HS-27A (cell line): ENCODE measurements at places on chromosomes 5 and 9.

GRCh38 chr5:95631991-95632675, 12.2 kb downstream of the GPR150 start:
- DNase-seq, result no peak

- no peak for DNase-seq
Measured at GRCh38 chr5:171906703-171907590, 99.5 kb downstream of the FBXW11 start.

- DNase-seq, result no peak
Measured at GRCh38 chr5:146877783-146878475, 628 bp downstream of the PPP2R2B start.

DNA sequence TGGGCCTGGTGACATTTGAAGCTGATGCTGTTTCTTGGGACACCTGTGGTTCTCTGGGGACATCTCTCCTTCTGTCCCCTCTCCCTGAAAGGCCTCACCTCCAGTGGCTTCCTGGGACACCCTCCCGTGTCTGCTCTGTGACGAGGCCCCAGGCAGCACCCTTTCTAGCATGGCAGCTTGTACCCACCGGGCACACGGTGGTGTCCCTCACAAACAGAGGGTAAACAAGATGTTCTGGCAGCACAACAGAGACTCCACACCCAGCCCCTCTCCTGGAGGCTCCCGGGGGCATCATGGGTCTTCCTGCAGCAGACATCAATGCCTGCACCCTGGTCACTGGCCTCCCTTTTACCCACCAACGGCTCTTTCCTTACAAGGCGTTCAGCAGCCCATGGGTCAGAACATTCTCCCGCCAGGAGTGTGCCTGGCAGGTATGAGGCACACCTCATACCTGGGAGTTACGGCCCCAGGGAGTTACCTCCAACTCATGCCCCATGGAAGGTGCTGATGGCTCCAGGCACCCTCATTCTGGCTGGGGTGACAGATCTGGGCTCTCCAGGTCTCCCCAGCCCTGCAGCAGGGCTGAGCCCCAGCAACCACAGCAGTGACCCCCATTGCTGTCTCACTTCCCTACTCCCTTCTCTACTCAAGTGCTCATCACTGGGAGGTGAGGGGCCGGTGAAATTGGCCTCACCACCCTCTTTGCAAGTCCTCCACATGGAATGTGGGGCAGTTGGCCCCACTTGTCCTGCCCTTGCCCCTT, 51.1 kb downstream of the BARX1 start:
- no peak for DNase-seq
